GM03348 (cell line): ENCODE measurements at places on chromosomes 7 and 10.

DNA sequence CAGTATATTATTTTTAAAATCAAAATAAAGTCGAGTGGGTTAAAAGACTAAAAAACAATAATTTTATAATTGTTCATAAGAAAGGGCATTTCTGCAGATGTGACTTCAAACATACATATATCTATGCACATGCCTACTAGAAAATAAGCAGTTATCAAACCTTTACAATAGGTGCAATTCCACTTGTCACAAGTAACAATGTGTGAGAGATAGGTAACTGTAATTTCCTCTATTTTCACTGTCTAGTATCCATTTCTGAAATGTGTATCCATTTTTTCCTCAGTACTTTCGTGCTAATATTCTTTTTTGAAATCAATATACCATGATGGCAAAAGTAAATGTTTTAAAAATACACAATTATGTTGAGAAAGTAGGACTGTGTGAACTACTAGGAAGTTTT lies 96.9 kb upstream of the GNAI1 start:
- no peak for DNase-seq

DNA sequence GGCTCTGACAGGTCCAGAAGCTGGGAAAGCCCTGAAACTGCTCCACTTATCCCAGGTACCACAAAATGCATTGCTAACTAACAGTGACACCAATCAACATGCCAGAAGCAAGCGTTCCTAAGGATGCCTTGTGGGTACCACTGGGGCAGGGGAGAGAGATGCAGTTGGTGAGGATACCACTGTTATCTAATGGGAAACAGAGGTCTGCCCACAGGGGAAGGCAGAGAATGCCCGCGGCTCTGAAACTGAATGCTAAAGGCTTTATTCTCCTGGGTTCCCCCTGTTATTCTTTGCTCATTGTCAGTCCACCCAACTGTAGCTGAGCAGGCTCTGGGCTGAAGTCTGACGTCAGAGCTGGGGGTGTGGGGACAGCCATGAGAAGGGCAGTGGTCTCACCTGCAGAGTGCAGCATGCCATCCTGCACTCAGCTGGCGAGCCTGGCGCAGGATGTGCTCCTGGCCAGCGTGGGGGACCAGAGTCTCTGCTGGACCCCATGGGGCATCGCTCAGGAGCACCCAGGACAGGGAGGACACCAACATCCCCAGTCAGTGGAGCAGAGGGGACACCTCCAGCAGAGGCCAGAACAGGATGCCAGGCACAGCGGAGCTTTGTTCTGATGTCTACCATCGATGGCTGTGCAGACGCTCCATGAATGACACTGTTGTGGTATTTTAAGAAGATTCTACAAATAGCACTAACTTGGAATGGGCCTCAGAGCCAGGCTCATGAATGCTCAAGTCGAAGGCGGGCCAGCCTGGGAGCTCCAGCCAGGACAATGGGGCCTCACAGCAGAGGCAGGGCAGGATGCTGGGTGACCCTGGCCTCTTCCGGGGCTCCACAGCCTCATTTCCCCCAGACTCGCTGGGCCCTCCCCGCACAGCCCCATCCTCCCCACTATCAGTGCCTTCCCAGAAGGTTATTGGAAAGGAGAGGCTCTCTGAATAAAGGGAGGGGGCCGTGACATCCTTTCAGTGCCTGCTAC lies 95.8 kb downstream of the ARHGAP22 start:
- DNase-seq = no peak

DNA sequence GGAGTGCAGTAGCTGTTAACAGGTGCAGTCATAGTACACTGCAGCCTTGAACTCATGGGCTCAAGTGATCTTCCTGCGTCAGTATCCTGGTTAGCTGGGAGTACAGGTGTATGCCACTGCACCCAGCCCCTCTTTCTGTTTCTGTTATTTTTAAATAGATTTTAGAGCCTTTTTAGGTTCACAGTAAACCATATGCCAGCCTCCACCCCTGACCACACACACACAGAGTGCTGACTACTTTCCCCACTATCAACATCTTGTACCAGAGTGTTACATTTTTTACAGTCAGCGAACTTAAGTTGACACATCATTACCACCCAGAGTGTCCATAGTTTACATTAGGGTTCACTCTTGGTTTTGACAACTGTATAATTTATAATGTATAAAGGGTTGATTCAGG lies 32.1 kb downstream of the MARCHF5 start:
- DNase-seq = no peak

GRCh38 chr10:55631071-55631654 lies 729.9 kb downstream of the ZWINT start:
- DNase-seq = peak; percentile 71

DNA sequence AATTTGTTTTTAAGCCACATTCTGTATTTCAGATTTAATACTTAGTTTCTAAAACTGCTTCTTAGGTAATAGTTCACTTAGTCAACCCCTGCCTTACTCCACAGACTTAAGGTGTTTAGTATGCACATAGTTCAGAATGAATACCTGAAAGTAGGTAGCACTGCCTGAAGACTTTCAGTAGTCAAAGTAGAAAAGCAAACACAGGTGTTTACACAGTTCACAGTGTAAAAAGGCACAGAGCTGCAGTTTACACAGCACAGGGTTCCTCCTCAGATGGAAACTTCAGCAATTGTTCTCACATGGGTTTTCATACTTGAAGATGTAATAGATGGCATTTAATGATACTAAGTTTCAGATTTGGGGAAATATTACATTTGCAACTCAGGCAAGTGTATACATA lies 3.1 kb upstream of the PKD1L1 start:
- no peak for DNase-seq

- no peak for DNase-seq
Measured at GRCh38 chr10:15232279-15232678, 63.8 kb upstream of the NMT2 start.

DNA sequence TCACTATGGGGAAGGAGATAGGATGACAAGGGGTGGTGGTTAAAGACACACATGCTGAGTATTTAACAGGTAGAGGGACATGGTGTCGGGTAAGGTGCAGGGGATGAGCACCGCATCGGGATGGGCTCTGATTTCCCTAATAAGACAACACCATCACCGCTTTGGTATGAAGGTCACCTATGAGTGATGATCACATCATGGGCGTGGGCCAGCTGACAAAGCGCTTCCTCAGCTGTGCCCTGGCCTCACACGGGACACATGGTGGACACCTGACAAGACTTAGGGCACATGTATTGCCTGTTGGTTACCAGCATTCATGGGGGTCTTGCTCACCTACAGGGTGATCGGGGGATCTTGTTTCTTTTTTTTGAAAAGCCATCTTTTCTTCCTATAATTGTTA lies 12.8 kb downstream of the C7orf57 start:
- no peak for DNase-seq

- peak; percentile 17 for DNase-seq
Measured at GRCh38 chr7:27459021-27459730, 203.5 kb downstream of the HIBADH start.

DNA sequence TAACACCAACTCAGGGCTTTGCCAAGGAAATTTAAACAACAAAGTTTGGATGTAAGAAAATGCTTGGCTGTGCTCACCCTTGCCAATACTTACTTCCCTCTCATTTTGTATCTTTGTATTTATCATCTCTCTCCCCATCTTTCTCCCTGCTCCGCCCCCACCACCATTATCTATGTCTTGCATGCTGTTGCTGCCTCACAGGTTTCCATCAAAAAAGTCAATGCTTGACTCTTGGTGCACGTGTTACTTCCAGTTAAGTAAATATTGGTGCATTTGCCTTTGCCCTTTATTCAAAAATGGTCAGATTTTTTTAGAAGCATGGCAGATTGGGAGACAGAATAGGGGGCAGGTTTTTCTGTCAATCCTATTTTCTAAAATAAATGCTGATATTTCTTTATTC lies 626.0 kb downstream of the ACTR3B start:
- no peak for DNase-seq

GRCh38 chr7:134184767-134185166 lies 57.6 kb downstream of the LRGUK start:
- DNase-seq = no peak

DNA sequence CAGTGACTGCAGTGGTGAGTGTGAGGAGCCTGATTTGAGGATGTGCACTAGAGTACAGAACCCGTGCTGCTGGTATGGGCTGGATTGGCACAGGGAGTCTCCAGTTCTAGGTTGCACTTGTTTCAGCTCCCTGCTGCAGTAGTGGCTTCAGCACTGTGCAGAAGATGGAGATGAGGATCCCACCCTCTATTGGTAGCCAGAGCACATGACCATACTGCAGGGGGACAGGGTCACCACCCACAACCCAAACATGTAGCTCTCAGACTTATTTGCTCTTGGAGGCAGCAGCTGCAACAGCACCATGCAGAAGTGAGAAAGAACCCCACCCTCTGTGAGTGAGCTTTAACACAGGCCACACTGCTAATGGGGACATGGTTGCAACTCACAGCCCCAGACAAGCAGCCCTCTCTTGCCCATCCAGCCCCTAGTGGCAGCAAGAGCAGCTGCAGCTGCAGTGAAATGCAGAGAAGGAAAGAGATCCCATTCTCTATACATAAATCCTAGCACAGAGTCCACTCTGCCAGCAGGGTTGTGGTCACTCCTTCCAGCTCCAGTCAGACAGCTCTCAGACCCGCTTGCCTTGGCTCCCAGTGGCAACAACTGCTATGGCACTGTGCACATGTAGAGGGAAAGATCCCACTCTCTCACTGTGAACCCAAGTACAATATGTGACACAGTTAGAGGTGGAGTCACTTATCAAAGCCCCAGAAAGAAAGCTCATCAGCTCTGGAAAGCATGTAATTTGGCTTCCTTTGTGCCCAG lies 51.4 kb upstream of the SCIN start:
- DNase-seq = peak; percentile 24

GRCh38 chr7:1693991-1694524 lies 24.0 kb downstream of the ELFN1 start:
- no peak for DNase-seq

DNA sequence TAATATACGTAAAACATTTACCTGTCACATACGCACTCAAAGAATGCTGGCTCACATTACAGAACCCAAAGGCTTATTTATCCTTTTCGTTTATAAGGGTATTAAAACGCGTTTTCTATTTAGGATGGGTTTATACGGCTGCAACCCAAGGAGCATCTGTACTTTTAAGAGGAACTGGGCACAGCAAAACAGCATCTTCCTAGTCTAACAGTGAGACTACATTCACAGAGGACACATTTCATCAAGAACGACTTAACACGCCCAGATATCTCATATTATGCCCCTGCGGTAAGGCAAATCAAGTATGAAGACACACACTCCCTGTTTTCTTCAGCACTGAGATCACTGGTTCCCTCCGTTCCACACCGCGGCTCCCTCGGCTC lies 533 bp upstream of the DMTF1 start:
- no peak for DNase-seq

GRCh38 chr10:100866010-100866409 lies 46.8 kb upstream of the SLF2 start:
- DNase-seq = no peak

DNA sequence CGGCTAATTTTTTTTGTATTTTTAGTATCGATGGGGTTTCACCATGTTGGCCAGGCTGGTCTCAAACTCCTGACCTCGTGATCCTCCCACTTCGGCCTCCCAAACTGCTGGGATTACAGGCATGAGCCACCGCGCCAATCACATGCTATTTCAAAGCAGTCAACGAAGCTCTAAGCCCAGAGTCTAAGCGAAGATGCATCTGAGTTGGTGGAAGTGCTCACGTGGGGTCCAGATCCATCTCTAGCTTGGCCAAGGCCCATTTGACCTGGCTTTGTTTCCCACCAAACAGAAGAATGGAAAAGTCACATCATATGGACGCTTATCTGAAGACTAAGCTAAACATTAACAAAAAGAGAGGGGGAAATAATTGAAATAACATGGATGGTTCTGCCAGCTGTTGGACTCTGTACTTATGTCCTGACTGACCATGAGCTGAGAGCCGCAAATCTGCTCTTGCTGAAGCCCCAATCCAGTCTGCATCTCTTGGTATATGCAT lies 3.8 kb upstream of the GTF2I start:
- DNase-seq = no peak

- no peak for DNase-seq
Measured at GRCh38 chr7:68470836-68471435, 1127.3 kb upstream of the AUTS2 start.

GRCh38 chr10:125014836-125015355 lies 73.0 kb downstream of the ZRANB1 start:
- DNase-seq = no peak

- DNase-seq = no peak
Measured at GRCh38 chr7:98086281-98086718, 20.4 kb upstream of the LMTK2 start.

GRCh38 chr7:74606909-74607510 lies 50.5 kb upstream of the GTF2I start:
- peak; percentile 25 for DNase-seq

GRCh38 chr7:12481722-12482121 lies 78.1 kb upstream of the VWDE start:
- no peak for DNase-seq

DNA sequence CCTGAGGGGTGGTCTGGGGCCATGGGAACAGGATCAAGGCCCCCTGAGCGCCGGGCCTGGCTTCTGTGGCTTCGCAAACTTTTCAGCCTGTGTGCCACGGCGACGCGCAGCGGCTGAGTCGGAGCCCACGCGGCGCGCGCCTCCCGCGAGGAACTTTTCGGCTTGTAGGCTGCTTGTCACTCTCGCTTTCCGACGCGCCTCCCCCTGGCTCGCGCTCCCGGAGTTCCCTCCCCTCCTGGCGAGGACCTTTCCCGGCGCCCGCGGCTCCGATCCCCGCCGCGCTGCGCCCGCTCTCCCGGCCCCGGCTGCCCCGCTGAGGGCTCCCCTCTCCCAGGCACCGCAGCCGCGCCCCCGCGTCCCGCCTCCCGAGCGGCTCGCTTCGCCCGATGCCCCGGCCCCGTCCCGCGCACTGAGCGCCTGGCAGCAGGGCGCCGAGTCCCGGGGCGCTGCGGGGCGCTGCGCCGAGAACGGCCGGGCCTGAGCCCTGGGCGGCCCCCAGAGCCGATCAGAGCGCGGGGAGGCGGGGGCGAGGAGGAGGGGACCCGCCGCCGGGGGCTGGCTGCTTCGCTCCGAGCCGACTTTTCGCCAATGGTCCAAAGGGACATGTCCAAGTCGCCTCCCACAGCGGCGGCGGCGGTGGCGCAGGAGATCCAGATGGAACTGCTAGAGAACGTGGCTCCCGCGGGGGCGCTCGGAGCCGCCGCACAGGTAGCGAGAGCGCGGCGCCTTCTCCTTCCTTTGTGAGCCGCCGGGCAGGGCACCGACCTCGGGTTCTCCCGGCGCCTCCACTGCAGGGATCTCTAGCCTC lies at the start of gene CACNB2:
Gene CACNB2, plus strand, starts transcription at position 276 of the 808 bp plus-strand sequence.
- peak; percentile 86 for DNase-seq

DNA sequence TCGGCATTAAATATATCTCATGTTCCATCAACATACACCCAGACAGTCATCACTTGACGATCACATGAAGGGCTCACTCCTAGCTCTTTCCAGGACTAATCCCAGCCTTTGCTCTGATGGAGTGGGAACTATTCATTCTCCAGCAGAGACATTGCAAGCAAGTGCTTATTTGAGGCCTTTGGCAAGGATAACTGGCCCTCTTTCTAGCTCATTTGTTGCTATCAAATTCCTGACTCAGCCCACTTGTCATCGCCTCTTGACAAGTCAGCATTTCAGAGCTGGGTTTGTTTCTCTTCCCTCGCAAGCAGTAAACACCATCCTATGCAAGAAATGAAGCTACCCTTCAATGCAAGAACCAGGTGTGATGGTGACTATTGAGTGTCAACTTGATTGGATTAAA lies 1165.7 kb upstream of the AUTS2 start:
- peak; percentile 7 for DNase-seq

- DNase-seq = no peak
Measured at GRCh38 chr10:72886621-72887020, 6.9 kb upstream of the OIT3 start.
